ENCODE measurements at places on chromosomes 5 and 9.

DNA sequence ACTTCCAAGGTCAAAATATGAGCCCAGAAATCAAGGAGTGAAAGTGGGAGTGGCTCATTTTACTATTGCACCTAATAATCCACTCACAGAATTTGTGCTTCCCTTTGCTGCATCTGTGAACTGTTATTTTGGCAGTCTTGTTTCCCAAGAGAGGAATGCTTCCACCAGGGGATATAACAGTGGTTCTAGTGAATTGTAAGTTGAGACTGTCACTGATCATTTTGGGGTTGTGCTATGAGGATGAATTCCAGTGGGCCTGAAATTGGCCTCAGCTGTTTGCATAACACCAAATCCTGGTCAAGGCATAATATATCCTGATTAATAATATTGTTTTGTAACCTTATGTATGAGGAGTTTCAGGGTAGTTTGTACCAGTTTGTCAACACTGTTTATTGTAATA is 14.4 kb downstream of the FAM200C start:
- DNase-seq = no peak

DNA sequence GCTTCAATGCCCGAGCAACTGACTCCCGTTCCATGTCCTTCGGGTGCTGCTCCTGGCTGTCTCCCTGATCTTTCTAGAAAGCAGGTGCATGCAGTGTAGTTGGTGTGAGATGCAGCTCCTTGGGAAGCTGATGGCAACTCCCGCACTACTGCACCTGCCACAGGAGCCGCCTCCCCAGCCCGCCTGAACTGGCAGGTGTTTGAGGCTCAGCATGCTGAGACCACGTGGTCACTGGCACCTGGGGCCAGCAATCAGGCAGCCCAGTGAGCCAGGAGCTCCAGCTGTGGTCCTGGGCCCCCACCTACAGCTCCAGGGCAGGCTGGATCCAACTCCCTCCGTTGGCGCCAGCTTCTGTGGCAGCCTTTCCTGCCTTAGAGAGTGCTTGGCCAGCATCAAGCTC is 111.5 kb downstream of the ICE1 start:
- DNase-seq = no peak

DNA sequence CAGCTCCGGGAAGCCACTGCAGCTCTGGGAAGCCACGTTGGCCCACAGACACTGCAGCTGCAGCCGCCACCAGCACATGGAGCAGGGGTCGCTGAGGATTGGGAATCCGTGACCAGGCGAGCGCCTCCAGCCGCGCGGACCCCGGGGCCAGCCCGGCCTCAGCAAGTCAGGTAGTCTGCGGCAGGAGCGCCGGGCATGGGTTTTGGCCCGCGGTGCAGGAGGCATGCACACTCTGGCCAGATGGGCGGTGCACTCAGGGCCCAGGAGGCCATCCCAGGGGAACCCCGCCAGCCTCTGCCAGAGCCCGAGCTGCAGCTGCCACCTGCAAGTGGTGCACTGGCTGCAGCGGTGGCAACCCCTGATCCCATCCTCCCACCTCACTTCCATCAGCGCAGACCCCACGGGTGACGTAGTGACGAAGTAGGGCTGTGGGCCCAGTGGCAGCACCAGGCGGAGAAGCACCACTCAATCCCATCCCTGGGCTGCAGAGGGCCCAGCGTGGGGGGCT is 368.3 kb upstream of the SPATA31A5 start:
- no peak for DNase-seq

GRCh38 chr9:81320909-81321482 is 368.4 kb downstream of the TLE1 start:
- no peak for DNase-seq

DNA sequence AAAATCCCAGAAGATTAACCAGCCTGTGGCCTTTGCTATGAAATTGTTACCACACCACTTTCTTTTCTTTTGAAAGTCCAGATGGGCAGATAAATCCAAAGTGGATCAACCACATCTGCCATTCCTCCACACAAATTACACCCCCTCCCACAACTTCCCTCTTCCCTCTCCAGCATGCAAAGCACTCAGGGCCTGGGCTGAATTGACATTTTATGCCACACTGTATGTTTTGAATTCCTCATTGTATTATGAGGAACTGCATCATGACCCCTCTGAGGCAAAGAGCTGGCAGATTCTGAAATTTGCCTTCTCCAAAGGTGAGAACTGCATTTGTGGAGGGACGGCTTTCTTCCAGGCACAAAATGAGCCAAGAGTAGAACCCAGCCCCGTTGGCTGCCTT is 589.2 kb upstream of the KLF4 start:
- DNase-seq = no peak

GRCh38 chr9:6889868-6890267 is 132.1 kb downstream of the KDM4C start:
- no peak for DNase-seq

GRCh38 chr5:64773533-64773932 is 4.8 kb downstream of the CWC27 start:
- no peak for DNase-seq

DNA sequence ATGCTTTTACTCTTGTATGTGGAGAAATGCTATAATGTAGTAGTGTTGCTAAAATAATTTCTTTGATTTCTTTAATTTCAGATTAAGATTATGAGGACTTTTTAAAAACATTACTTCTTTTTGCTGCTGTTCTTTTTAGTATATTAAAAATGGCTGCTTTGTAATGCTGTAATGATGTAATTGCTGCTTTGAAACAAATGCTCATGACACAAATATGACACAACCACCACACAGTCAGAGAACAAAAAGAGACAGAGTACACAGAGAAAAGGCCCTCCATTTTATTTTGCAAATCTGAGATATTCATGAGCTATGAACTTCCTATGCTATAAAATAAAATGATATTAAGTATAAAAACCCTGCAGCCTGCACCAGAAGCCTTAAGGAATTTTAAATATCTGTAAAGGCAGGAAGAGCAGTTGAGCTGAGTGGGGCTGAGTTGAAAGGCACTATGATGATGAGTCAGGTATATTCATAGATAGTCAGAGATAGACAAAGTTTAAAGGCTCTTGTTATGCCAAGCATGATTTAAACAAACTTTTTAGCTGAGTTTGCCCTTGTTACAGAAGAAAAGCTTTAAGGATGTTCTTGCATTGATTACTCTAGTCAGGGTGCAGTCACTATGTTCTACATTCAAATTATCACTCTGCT is 5.1 kb upstream of the POU5F2 start:
- no peak for DNase-seq

- DNase-seq = no peak
Measured at GRCh38 chr9:127909839-127910273, 7.0 kb downstream of the ST6GALNAC4 start.

DNA sequence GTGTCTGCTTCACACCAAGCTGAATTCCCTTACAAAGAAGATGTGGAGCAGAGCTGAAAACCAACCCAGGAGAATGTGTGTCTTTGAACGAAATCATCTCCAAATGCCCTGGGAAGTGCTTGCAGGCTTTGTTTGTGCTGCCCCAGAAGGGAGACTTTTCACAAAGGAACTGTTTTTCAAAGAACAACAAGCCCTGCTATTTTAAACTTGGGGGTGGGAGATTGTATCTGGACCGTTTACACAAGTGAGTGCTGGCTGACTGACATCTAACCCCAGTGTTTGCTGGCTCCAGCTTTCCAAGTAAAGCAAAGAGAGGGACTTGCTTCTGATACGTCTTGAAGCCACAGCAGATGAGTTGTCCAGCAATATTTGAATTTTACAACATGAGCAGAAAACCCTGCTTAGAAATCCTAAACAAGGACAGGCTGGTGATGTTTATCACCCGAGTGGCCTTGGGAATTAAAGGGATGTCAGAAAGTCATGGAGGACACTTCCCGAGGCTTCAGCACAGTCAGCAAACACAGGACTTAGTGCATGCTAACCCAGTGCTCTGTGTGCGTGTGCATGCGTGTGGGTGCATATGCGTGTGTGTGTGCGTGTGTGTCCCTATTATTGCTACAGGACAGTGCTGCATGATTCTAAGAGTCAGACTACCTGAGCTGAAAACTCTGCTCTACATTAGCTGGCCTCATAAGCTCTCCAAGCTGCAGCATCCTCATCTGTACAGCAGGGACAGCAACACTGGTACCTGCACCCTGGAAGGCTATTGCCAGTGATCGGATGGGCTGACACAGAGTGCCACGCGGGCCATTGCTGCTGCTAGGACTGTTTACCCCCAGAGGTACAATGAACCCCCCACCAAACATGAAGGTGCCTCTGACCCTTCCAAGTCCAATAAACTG is 1.4 kb downstream of the ADAMTS12 start:
- no peak for DNase-seq

DNA sequence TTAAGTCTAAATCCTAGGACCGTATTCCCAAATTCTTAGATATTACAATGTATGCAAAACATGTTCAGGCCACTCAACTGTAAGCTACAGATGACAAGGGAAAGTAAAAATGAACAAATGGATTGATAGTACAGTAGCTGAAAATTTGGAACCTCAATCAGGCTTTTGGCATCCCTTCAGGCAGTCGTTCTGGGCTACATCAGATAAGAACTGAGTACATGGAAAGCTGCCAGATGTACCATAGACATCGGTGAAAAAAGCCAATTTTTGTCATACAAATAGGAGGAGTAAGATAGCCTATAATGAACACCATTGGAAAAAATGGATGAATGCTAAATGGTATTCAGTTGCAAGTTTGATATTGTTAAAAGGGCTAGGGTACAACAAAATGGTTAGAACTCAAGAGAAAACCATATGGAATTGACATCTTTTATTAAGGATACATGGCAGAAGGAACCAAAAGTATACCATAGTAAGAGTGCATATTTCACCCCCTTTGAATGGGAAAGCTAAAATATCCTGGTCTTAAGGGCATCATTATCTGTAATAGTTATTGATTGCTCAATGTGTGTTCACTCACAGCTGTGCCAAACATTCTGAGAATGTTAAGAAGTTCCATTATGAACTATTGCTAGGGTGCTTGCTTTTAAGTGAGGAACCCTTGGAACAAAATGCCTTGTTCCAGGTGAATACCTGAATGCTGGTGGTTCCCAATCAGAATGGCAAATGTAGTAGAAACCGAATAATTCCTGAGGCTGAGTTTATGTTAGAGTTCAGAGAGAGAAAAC is 86.4 kb downstream of the NR3C1 start:
- DNase-seq = no peak

DNA sequence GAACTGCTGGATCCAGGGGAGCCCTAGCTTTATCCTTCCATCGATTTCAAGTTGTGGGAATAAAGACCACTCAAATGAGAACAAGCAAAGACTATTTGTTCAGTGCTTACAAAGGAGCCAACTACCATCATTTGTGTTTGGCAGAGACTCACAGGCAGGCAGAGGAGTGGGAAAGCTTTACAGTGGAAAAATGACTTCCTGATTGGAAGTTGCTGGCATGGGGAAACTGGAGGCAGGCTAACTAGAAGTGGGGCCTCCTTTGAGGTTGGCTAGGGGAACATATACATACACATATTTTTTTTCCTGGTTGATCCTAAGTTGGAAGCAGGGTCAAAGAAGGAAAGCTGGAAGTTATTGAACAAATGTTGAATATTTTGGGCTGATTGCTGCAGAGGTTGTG is 121.7 kb downstream of the ACTBL2 start:
- DNase-seq = no peak

- no peak for DNase-seq
Measured at GRCh38 chr5:102718819-102719218, 36.3 kb upstream of the PAM start.

- DNase-seq = no peak
Measured at GRCh38 chr9:73152543-73152844, 829 bp downstream of the ANXA1 start.

- DNase-seq = no peak
Measured at GRCh38 chr5:1127959-1128785, 16.3 kb upstream of the SLC12A7 start.

DNA sequence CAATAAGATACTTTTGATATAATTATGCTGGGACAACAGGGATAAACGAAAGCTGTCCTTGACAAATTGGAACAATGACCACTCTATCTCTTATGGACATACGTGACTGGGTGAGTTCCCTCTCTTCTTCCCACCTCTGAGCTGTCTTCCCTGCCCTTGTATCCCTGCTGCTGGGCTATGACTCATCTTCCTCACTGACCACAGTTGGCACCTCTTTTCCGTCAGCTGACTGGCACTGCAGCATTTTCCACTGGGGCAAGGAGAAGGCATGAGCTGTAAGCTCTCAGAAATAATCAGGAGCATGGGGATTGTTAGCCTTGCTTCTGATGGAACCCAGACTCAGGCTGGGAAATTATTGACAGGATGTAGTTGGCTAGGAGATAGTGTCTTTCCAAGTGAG is 48.7 kb downstream of the PCSK1 start:
- DNase-seq = no peak

- DNase-seq = no peak
Measured at GRCh38 chr9:28909526-28909925, 1336.2 kb upstream of the C9orf72 start.

DNA sequence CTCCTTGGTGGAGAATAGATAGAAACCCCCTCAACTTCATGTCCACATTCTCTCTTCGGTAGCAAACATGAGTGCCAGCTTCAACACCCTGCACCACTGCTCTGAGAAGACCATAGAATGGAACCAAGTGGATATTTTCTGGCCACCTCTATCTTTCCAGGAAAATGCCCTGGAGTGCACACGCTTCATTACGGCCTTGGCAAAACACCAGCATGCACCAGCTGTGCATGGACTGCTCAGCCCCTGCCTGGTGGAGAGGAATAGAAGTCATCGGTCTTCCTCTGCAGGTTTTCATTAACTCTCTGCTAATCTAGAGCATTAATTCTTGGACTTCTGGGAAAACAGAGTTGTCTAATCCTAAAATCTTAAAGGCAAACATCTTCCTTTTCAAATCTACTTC is 211.6 kb upstream of the TMEM161B start:
- no peak for DNase-seq

- DNase-seq = no peak
Measured at GRCh38 chr5:58804291-58804690, 221.4 kb downstream of the RAB3C start.

- DNase-seq = no peak
Measured at GRCh38 chr5:76524868-76525267, 98.3 kb downstream of the F2RL2 start.

DNA sequence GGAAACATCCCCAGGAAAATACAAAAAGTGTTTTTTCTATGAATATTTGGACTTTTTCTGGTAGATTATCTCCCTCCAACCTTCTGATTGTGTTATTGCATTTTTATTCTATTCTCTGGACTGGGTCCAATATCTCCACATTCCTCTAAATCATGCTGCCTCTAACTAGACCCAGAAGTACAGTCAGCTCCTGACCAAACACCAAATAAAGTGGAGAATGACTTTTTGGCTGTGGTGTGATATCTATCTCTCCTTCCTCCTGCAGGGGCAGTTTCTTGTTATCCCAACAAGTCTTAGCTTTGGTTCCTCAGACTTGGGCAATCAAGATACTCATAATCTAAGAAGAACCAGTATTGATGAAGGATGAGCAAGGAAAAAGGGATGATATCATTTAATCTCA is 3.2 kb upstream of the RAI14 start:
- DNase-seq = no peak

Data from stimulated activated CD4-positive, alpha-beta T cell treated with anti-CD3 and anti-CD28 coated beads, Interleukin-15, amount 100 ng/mL, for 48 hours (primary cell).